EL (cell line): ENCODE measurements at places on chromosomes 13 and 19.

GRCh38 chr13:73230716-73231115 is 171.9 kb downstream of the KLF5 start:
- DNase-seq = no peak

DNA sequence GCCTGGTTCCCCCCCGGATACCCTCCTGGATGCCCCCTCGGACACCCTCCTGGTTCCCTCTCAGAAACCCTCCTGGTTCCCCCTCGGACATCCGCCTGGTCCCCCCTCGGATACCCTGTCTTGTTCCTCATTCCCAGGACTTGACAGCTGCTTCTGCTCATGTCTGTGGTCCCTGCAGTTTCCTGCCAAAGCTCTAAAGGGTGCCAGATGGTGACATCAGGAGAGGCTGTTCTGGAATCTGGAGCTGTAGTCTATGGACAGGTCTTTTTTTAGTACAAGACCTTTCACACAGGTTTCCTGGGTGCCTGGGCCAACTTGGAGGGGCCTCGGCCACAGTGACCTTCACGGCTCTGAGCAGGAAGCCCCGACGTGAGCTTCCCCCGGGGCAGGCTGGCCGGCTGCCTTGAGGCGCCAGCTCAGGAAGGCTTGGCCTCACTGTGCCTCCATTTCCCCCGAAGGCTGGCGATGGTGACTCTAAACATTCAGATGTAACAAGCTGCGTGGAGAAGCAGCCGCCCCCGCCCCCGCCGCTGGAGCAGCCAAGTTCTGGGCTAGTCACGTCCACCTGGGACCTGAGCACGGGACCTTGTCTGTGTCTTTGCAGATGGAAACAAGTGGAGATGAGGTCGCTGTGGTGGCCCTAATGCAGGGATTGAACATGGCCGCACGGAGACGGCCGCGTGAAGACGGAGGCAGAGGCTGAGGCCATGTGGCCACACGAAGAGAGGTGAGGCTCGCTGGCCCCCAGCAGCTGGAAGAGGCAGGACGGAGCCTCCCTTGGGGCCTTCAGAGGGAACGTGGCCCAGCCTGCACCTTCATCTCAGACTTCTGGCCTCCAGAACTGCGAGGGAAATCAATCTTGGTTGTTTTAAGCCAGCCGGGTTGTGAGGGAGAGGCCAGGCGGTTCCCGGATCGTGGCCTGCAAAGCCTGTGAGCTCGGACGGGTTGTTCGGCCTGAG is 12.7 kb downstream of the SGTA start:
- no peak for DNase-seq

DNA sequence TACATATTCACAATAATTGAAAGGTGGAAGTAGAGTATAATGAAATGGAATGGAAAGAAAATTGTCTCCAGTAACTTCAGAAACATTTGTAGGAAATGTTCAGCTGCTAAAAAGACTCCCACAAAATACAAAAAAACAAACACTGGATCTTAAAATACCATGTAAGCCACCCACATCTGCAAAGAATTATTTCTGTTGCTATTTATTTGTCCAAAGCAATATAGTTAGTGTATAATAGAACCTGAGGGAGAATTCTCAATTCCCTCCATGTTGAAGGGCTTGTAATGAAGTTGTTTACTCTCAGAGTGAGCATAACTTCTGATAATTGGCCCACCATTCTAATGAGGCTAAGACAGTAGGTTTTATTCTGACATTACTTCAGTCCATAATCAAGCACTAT is 37.4 kb upstream of the KLF12 start:
- no peak for DNase-seq

DNA sequence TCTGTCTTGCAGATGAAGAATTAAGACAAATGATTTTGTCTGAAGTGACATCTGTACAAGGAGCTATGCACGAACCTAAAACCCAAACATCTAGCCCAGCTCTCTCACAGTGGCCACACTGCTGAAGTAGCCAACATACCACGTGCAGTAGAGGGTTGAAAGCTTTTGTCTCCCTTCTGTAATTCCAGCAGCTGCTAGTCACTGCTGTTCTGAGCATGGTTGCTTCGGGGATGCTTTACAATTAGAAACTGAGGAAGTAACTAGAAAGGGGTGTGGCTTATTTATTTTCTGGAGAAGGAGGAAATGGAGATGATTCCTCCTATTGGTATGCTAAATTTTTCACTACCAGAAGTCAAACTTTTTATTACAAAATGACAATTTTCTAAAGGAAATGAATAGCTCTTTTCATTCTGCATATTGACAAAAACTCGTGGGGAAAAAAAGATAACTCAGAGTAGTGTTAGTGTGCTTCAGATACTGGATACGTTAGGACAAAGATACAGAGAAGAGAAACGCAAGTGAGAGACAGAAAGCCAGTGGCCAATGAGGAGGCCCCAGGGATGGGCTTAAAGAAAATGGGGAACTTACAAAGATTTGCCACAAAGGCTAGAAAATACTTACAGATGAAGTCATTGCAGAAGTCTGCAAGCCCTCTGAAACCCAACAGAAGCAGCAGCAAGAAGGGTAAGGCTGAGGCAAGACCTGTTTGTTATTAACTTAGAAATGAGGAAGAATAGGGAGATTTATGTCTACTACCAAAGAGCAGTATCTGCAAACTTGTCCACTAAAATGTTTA is 192.7 kb upstream of the MIR17HG start:
- DNase-seq = no peak

DNA sequence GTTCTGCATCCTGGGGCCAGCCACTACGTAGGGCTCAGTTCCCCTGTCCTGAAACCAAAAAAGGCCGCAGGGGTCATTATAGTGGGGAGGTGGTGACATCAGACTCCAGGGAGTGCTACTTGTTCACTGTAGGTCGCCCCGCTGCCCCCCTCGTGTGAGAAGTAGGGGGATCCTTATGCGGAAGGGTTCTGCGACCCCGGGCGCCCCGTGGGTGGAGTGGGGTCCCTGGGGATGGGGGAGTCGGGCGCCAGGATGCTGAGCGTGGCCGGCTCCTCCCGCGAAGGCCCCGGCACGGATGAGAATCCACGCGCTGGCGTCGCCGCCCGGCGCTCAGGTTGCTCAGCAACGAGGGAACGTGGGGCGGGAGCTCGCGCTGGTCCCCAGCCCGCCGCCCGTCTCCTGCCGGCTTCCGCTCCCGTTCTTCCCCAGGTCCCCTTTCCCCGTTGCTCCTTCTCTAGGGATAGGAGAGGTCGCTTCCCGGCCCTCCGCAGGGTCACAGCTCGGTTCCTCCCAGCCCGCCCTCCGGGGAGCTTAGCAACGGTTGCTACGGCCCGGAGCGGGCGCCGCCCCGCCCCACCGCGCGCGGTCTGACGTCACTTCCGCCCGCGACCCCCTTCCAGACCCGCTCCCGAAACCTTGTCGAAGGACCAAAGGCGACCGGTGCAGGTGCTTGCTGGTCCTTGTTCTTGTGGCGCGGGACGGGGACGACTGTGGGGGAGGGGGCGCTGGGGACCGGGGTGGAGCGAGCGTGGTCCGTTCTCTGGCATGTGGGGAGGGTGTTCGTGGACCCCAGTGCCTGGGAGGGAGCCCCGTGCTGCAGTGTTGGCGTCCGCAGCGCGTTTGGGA is at the start of gene NAT14:
Gene NAT14 (plus strand): TSS at position 596 of the 846 bp plus-strand sequence. CDS start 521 bp downstream, outside the sequence.
- DNase-seq = peak; percentile 67

GRCh38 chr13:43030548-43030947 is 7.2 kb downstream of the DNAJC15 start:
- no peak for DNase-seq

- no peak for DNase-seq
Observed at GRCh38 chr13:94556621-94557020, 39.3 kb downstream of the TGDS start.

- DNase-seq = no peak
Observed at GRCh38 chr19:7756258-7756657, 6.8 kb upstream of the CLEC4M start.

DNA sequence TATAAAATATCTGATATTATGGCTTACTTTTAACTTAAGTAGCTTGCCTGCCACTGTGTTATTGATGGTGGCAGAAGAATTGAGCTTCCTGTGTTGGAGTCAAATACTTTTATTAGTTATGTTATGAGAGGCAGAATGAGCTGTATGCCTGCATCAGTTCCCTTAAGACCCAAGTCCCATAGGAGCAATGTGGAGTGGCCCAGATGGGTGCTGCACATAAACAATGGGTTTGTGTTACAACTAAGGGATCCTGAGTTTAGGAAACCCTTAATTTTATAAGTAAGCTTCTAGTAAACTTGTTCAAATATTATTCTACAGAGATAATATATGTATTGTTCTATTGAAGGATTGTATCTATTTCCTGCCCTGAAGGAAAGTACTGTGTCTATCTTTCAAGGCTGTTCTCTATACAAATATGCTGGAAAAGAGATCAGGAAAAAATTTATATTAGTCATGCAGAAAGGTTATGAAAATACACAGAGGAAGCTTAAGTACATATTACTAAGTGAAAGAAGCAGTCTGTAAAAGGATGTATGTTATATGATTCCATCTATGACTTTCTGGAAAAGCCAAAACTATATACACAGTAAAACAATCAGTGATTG is 2018.0 kb upstream of the PCDH20 start:
- DNase-seq = peak; percentile 20

DNA sequence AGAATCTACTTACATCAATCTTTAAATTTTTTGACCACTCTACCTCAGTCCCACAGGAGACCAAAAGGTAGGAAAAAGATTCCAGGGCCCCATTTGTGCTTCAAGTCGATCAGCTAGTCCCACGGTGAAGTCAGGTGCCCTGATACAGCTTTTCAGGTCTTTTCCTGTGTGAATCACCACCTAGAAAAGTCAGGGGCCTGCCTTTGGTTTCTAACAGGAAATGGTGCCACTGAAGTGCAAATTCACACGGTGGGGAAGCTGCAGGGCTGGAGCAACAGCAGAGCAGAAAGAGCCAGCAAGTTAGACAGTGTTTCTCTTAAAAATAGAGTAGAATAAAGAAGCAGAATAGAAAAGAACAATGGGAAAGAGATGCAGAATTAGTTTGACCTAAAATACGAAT is 107.5 kb downstream of the KLF12 start:
- DNase-seq = peak; percentile 32

DNA sequence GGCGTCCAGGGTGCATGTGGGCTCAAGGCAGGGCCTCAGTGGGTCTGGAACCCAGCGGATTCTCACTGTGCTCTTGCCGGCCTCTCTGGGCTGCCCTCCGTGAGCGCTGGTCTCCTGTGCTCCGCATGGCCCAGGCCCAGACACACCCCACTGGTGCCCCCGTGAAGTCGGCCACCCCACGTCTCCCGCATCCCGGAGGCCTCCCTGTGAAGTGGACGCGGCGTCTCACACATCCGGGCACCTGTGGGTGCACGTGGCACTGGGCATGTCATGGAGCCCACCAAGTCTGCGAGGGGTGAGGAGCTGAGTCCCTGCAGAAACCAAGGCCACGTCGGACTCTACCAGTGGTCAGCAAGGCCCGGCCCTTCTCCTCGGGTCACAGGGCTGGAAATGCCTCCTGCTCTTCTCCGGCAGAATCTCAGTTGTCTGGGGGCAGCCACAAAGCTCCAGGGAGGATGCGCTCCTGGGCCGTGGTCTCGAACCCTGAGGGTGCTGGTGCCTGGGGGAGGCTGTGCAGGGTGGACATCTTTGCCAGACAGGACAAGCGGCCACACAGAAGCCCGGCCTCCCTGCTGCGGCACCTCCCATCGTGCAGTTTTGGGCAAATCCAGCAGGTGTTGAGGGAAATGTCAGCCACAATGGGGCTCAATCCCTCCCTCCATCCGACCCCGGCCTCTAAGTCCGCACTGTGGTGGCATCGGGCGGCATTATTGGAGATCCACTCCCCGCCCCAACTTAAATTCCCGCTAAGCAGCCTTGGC is 2.2 kb downstream of the C13orf46 start:
- DNase-seq = no peak

DNA sequence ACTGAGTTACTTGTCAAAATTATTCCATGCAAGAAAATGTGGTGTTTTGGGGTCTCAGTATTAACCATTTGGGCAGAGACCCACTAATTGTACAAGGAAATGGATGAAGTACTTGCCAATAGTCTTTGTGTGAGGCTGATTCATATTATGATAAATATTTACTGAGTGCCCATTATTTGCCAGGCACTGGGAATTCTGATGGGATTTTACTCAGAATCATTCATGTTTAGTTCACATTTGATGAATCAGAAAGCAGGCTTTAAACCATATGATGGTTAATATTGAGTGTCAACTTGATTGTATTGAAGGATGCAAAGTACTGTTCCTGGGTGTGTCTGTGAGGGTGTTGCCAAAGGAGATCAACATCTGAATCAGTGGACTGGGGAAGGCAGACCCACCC is 66.2 kb upstream of the SOX21 start:
- no peak for DNase-seq

- DNase-seq = no peak
Observed at GRCh38 chr19:17685451-17686022, 2.6 kb downstream of the UNC13A start.

DNA sequence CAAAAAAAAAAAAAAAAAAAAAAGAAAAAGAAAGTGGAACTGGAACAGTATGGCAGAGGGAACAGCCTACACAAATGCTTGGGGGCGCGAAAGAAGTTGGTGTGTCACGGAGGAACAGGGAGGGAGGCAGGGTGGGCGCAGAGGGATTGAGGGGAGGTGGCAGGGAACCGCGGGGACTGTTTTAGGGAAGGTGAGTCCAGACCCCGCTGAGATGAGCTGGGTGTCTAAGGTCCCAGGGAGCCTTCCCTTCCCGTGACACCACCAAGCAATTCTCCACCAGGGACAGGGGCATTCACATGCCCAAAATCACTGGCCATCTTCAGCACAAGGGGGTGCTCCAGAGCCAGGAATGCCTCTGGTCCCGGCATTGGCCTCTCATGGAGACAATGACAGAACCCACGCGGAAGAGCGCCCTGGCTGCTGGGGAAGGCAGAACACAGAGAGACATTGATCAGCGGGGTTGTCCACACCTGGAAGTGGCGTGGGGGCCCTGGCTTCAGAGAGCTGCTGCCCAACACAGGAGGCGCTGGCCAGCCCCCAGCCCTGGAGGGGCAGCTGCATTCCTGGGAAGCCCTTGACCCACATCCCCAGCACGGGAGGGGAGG is 6.9 kb downstream of the PEAK3 start:
- DNase-seq = peak; percentile 66
